ENCODE measurements at places on chromosomes 6 and 20.

- no peak for DNase-seq
These were observed 33.4 kb upstream of the GSTA4 start for GRCh38 chr6:53028467-53028866.

GRCh38 chr20:47784599-47785310 is 526 bp downstream of the SULF2 start:
- DNase-seq: peak; percentile 50

DNA sequence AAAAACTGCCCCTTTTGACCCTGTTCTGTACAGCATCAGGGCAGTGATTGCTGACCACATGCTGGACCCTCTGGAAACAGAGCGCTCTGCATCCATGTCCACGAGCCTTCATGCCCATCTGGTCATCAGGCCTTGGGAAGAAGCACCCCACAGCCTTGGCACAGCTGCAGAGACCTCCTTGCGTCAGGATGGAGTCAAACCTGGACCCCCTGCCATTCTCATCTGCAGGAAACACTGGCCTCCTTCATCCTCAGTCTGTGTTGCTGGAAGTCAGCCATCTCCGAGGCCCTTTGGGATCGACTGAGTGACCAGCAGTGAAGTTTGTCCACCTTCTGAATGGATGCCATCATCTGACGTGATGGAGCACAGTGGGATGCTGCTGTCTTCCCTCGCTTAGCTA is 2138.3 kb upstream of the DEFB115 start:
- DNase-seq: no peak

- DNase-seq: no peak
These were observed 56.6 kb downstream of the TNFRSF21 start for GRCh38 chr6:47253136-47253535.

DNA sequence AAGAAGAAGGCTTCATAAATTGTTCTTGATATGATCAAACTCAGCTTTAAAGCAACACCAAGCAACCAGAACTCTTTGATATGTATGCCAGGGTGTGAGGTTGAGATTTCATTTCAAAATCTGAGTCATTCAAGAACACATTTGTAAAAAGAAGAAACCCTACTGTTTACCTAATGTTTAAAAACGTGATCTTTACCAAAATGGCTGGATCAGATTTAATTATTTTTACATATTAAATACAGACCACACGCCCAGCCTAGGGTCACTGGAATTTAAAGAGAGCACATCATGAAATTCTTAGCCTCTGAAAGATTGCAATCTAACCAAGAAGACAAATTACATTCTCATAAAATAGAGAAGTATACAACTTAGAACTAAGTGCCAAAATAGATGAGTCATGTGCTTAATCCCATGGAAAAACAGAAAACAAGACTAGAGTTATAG is 206.8 kb upstream of the SMLR1 start:
- no peak for DNase-seq

- no peak for DNase-seq
These were observed 16.1 kb upstream of the CALHM6 start for GRCh38 chr6:116445102-116445501.

- no peak for DNase-seq
These were observed 216.8 kb upstream of the CITED2 start for GRCh38 chr6:139591075-139591865.

GRCh38 chr6:2529211-2529719 is 221.5 kb downstream of the MYLK4 start:
- no peak for DNase-seq

- no peak for DNase-seq
These were observed 25.7 kb downstream of the BMP7 start for GRCh38 chr20:57240581-57241362.

DNA sequence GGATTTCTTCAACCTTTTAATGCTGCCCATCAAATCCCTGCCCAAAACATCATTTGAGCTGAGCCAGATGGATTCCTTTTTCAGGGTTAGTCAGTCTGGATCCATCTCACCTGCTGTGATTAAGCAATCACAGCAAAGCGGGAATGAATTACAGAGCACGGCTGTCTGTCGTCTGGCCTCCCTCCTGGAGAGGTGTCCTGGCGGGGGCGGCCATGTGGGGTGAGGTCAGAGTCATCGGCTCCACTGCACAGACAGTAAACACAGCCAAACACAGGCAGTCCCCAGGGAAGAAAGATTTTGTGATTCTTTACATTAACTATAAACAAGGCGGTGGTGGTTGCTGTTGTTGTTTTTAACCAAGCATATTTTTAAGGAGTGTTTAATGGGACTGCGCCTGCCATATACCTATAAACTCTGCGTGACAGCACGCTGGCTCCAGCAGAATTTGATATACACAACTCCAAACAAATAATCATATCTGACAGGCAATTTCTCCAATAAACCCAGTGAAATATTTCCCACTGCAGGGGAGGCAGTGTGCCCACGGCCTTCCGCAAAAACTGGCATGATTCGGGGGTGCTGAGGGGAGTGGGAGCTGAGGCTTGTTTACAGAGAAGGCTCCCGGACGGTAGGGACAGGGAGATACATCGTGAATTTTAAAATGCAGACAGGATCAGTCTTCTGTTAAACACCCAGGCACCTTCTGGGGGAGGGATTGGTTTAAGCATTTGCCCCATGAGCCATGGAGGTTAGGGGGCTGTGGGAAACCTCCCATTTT is 232.0 kb upstream of the PMEPA1 start:
- no peak for DNase-seq

GRCh38 chr6:56572788-56573471 is 69.8 kb downstream of the DST start:
- no peak for DNase-seq

DNA sequence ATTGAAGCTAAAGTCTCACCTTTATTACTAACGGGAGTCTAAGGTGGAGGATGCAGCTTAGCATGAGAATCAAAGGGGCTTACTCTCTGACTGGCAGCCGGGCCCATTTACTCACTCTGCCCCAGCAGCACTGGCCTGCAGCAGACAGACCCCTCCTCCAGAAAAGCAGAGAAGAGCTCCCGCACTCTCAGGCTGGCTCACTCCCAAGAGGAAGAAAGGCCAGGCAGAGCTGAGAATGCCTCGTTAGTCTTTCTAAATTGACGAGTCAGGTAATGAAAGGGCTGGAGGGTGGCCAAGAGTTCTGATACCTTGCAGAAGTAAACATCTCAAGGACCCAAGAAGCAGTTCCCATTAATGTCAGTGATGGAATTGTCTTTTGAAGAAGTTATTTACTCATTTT is 44.5 kb upstream of the IL20RA start:
- no peak for DNase-seq

- DNase-seq: no peak
These were observed 132.4 kb downstream of the BMP7 start for GRCh38 chr20:57133926-57134650.

DNA sequence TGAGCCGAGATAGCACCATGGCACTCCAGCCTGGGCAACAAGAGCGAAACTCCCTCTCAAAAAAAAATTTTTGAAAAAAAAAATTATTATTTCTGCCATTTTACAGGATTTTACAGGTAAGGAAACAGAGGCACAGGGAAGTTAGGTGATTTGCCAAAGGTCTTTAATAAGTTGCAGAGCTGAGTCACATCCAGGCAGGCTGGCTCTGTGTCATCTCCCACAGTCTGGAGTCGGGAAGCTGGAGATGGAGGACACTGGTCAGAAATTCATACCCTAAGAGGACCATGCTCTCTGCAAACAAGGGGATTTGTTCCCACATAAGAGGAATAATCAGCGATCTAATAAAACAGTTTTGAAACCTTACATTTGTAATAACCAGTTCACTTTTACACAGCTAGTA is 24.1 kb downstream of the HECA start:
- DNase-seq: no peak

DNA sequence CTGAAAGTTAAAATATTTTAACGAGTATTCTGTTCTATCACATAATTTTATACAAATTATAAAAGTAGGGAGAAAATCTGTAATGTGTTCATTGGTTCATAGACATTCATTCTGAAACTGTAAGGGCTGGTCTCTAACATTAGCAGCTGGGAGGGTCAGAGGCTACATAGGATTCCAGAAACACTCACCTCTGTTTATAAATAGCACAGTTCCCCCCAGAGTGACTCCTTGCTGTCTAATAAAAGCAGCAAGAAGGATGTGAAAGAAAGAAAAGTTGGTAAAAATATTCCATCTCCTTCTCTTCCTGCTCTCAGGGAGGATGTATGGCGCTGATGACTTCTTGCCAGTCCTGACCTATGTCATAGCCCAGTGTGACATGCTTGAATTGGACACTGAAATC is 25.3 kb upstream of the NAA20 start:
- no peak for DNase-seq

- DNase-seq: no peak
These were observed 52.7 kb downstream of the LYRM4 start for GRCh38 chr6:5208057-5208456.

GRCh38 chr6:5562277-5562676 is 301.0 kb downstream of the FARS2 start:
- DNase-seq: no peak

DNA sequence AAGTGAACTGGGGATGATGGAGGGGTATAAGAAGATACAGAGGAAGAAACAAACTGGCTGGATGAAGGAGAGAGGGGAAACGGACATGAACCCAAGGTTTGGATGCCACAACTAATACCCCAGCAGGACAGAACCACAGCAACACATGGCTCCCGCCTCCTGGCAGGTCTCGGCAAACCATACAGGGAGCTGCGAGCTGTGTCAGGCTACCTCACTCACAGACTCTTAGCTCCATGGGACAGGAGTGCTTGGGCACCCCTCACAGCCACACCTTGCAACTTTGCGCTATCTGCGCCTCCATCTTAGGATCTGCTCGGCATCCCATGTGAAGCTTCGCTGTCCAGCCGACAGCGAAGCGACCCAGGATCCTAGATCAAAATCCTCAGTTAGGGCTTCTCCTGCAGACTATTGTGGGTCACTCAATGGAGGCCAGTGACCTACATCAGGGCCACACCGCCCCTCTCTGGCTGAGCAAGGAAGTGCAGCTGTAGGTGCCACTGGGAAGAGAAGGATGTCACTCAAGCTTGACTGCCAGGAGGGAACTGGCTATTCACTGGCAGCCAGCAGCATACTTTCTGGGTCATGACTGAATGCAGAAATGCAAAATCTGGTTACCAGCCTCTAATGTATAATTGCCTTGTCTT is 174.4 kb upstream of the RIN2 start:
- DNase-seq: peak; percentile 79

- DNase-seq: no peak
These were observed 949.6 kb downstream of the TBC1D32 start for GRCh38 chr6:120384671-120385070.

DNA sequence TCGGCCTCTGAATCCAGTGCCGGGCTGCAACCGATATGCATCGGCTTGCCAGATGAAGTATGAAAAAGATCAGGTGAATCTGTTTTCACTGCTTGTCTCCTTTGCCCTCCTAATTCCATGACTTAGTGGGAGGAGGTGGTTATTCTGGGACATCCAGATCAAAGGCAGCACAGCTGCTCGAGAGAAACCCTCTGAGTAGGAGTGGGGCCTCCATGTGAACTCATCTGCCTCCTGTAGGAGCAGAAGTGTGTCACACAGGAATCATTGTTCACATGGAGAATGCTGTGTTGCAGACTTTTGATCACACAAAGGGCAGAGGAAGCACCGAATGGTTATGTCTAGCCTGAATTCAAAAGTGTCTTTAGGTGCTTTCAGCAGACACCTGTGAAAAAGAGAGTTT is 73.1 kb upstream of the SLC22A1 start:
- DNase-seq: no peak

- DNase-seq: no peak
These were observed 6.5 kb downstream of the NCOA7 start for GRCh38 chr6:125797120-125797885.

DNA sequence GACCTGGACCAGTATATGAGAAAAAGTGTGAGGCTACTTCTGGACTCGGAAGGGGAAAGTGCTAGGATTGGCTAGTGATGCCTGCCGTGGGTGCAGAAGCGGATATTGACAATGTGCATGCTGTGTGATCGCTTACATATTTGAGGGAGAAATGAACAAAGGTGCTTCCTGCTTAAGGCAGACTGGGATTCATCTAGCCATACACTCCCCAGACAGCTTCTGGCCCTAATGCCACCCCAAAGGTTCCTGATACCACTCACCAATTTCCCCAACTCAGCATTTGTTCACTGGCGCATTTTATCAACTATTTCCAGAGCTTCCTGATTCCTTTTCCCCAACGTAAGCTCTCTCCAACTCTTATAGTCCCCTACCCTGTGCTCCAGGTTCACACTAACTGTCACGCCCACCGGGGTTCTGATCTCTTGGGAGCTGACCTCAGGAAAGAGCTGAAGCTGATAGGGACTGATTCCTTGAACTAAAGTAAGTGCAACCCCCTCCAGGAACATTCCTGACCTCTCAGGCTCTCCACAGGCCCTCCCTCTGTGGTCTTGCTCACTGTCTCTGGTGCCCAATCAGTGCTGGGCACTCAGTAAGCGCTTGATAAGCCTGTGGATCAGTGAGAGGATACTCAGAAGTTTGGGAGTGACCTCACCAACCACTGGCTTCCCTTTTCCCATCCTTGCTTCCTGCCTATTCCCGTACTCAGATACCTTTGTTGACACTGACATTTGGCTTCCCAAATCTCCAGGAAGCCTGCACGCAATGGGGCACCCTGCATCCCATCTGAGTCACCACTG is 73.3 kb downstream of the MRPL14 start:
- DNase-seq: no peak

GRCh38 chr6:87837876-87838275 is 135.8 kb upstream of the AKIRIN2 start:
- no peak for DNase-seq

DNA sequence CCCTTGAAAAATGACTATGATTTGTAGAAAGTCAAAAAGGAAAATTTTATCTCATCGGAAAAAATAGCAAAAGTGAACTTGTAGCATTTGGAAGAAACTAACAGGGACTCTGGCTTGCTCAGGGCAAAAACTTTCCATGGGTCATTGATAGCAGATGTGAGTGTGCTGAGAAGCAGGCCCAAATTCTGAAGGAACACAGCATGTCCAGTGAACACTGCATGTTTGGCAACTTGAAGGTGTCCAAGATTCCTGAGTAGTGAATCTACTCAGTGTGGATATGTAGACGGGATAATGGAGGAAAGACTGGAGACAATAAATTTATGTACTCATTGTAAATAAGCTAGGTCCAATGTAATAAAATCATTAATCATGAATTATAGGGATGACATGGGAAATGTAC is 8.2 kb downstream of the SLC17A2 start:
- no peak for DNase-seq

GRCh38 chr6:159098636-159099106 is 53.9 kb upstream of the TAGAP start:
- no peak for DNase-seq
